Gastrocnemius medialis (tissue), 4 donors: ENCODE measurements at places on chromosomes 11 and 22. TPM values are rescaled to one million over a fixed set of nuclear protein-coding genes. Genes with fewer than 3 reads are reported as not detected.
A peak's percentile ranks its signal among the peaks of the same experiment; 100 is the strongest.

- DNase-seq = no peak
Observed at GRCh38 chr22:44349594-44349993, 36.8 kb upstream of the SHISAL1 start.

C11orf97 gene
- not detected for total RNA-seq

DNA sequence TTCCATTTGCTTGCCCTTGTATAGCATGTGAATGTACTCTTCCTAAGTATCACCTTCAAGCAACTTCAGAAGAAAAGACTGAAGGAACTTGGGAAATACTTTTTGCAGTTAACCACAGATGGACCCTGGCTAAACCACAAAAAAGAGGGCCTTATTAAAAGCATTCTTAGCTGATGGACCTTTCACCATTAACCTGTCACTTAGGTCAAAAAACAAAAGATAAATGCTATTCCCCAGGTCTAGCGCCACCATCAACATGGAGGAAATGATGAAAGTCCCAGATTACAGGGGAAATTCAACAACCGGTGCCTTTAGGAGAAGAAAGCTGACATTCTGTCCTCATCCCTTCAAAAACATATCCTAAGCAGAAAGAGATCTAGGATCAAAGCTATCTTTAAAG is 29.5 kb downstream of the STK33 start:
- DNase-seq = no peak

GRCh38 chr22:39254122-39254521 is 9.3 kb upstream of the PDGFB start:
- DNase-seq = peak; percentile 86

- DNase-seq = peak; percentile 11
Observed at GRCh38 chr11:2794968-2795322, 90.6 kb downstream of the CDKN1C start.

EXPH5 gene
- 0.22 TPM for total RNA-seq

DNA sequence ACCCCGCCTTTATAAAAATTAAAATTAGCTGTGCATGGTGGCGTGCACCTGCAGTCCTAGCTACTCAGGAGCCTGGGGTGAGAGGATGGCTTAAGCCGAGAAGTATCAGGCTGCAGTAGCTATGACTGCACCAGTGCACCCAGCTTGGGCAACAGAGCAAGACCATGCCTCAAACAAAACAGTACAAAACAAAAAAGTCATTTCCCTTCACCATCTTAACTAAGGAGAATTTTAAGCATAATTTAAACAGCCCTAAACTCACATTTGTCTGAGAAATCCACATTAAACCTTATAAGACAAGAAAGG is 23.3 kb upstream of the TFIP11 start:
- DNase-seq = no peak

DNA sequence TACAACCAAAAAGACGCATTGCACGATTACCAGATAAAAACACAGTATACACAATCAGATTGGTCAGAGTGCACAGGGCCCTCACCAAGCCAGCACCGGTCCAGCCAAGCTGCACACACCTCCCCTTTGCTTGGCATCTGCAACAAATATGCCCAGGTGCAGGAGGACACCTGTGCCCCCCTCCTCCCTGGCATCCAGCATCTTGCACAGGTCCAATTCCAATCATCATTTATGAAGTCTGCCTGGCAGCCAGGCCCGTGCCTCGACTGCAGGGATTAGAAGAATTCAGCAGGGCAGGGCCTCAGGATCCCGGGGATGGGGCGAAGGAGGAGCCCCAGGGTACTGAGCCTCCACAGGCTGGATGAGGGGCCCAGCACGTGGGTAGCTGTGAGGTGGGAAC is 302.1 kb downstream of the CTTN start:
- DNase-seq = no peak

SHISAL1 gene
- total RNA-seq = not detected

GRCh38 chr11:107592813-107593212 is 1.9 kb downstream of the ELMOD1 start:
- no peak for DNase-seq

DNA sequence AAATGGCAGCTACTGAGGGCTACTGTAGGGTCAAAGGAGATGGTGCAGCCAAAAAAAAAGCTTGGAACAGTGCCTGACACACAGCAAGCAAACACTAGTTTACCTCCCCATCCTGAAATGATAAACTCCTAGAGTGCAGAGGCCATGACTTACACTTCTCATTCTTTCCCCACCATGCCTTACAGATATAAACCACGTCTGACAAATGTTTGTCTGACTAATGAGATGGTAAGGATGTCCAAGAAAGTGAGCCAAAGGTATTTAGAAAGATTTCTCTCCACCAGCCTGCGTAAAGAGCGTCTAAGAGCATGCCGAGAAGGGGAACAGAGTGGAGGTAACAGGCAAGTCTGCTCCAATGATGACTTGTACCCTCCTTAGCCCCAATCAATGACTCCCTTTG is 99.0 kb downstream of the LARGE1 start:
- no peak for DNase-seq

- peak; percentile 95 for DNase-seq
Observed at GRCh38 chr11:35927682-35928081, 16.2 kb upstream of the LDLRAD3 start.

GRCh38 chr11:31646216-31646615 is 136.6 kb downstream of the ELP4 start:
- DNase-seq = no peak

EMSY gene
- total RNA-seq = 43.6 TPM

RAB36 gene
- not detected for total RNA-seq

STK33 gene
- 0.66 TPM for total RNA-seq

GRCh38 chr11:779955-780532 is 2.8 kb upstream of the GATD1 start:
- no peak for DNase-seq

- peak; percentile 89 for DNase-seq
Observed at GRCh38 chr22:42792909-42793847, 63.9 kb downstream of the ARFGAP3 start.

DNA sequence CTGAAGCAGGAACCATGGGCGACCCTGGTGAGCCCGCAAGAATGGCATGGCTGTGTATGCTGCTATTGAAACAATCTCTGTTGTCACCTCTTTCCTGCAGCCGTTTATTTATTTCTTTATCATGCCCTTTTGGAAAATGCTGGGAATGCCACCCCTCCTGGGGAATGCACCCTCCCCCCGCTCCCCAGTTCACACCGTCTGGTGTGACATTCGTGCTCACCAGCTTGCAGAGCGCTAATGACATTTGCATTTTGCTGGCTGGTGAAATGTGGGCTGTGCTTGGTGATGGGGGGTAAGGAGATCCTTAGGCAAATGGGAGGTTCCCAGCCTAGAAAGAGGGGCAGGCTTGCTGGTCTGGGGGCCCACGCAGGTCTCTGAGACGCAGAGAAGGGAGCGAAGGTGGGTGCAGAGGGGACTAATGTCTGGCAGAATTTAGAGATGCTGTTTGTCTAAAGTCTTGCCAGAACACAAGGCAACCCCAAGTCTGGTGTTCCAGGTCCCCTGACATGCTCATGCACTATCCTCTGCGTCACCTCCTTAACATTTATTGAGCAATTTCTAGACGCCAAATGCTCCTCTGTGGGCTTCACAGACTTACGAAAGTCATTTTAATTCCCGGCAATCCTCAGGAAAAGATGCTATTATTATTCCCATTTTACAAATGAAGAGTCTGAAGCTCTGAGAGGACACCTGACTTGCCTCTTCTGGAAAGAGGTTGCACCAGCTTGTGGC is 91.7 kb downstream of the TP53I11 start:
- no peak for DNase-seq

- no peak for DNase-seq
Observed at GRCh38 chr11:3723014-3723708, 52.0 kb upstream of the CHRNA10 start.

DNA sequence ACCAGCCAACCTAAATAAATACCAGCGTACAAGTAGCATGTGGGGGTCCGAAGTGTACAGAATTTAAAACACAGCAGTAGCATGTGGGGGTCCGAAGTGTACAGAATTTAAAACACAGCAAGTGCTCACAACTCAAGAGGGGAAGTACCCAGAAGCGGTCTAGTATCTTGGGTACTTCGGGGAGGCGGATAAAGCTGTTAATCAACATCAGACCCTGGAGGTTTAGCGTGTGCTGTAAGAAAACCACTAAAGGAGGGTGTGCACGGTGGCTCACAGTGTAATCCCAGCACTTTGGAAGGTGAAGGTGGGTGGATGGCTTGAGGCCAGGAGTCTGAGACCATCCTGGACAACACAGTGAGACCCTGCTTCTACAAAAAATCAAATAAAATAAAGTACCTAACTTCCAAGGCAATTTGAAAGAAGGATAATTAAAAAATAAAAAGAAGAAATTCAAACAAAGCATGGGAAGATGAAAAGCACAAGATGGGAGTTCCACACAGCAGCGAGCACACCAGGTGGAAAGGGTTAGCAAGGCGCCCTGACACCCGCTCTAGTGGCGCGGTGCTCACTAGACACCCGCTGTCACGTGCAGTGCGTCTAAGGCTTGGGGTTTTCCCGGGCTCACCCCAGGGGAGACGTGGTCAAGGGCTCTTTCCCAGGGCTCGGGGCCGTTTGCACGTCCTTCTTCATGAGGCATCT is 35.0 kb upstream of the MOB2 start:
- no peak for DNase-seq

DNA sequence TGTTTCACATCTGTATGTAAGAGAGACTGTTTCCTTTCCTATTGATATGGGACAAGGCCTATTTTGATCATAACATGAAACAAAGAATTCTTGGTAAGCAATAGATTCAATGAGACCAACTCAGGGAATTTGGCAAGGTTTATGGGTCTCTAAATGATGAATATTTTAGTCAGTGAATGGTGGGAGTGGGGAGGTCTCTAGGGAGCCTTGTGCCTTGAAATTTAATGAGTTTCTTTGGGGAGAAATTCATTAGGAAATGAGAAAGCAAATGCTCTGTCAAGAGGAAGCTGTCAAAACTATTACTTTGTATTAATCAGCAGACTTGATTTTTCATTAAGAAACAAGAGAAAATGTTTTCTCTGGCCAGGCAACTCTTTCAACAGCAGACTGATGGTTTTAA is 921.7 kb upstream of the API5 start:
- DNase-seq = no peak

GRCh38 chr11:115745610-115746512 is 241.6 kb upstream of the CADM1 start:
- DNase-seq = no peak

GRCh38 chr11:33700063-33700501 is 544 bp downstream of the C11orf91 start:
- DNase-seq = no peak

RIMBP3C gene
- total RNA-seq = 0.04 TPM

PLAAT4 gene
- total RNA-seq = 3.8 TPM

TP53I11 gene
- total RNA-seq = 17.2 TPM

DNA sequence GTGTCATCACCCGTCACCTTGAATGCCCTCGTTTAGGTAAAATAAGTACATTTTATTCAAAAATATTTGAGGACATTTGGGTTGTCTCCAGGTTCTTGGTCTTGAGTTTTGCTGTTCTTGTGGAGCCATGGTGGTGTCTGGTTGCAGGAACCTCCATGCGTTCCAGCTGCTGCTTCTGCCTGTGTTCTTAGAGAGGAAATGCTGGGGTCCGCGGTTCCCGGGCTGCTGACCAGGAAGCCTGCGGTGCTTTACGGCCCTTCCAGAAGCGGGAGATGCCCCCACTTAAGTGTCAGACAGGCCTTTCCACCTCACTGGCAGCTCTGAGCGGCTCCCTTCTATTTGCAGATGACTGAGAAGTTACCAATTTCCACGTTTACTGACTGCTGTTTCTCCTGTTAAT is 66.8 kb downstream of the LRP5 start:
- DNase-seq = no peak

GAL3ST1 gene
- total RNA-seq = 2.0 TPM

DNA sequence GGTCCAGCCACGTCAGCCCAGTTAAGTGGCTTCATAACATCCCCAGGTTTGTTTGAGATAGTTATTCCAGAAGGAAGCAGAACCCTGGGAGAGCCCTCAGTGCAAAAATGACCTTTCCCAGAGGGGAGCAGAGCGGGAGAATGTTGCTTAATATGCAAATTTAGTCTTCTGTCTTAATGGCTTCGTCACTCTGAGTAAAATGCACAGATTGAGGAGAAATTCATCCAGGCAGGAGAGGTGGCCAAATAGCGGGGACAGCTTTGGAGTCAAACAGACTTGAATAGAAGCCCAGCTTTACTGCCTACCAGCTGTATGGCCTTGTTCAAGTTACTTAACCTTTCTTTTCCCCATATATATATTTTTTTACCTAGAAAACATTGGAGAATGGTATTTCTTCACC is 12.3 kb upstream of the NRGN start:
- DNase-seq = no peak

- DNase-seq = no peak
Observed at GRCh38 chr11:65545853-65546216, 12.3 kb downstream of the LTBP3 start.

GRCh38 chr22:20520093-20520511 is 12.7 kb downstream of the MED15 start:
- no peak for DNase-seq

DNA sequence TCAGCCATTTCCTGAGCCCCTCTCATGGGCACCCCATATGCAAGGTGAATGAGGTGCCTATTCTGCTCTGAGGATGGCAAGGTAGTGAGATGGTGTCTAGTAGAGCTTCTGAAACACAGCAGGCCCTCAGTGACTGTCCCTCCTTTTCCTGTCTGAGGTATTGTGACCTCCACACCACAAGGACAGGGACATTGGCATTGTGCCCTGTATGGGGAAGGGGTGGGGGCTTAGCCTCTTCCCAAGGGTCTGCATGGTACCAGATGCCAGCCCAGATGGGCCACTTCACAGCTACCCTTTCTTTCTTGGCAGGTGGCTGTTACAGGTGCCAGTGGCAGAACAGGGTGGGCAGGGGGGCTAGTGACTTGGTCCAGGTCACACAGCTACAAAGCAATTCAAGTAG is 78.8 kb downstream of the CABIN1 start:
- no peak for DNase-seq

DNA sequence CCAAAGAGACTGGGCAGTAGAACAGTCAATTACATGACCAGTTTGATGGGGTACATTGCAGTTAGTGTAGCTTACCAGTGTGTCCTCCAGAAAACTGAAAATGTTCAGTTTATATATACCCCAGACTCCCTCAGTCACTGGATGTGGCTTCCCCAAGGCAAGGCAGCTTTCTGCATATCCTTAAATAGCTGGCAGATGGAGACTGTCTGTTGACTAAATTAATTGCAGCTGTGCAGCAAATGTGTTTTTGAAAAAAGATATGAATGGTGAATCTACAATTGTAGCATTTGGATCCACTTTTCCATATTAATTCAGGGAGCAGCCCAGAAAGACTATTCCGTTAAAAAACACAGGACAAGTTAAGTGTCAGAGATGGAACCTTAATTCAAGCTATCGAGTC is 565.1 kb upstream of the CCDC179 start:
- no peak for DNase-seq

- DNase-seq = no peak
Observed at GRCh38 chr11:65503949-65504673, 5.3 kb downstream of the MALAT1 start.

SPI1 gene
- total RNA-seq = 0.44 TPM

CDHR5 gene
- total RNA-seq = not detected

CABP4 gene
- total RNA-seq = 0.29 TPM

GRCh38 chr22:32817137-32817730 is 15.7 kb downstream of the TIMP3 start:
- no peak for DNase-seq

DNA sequence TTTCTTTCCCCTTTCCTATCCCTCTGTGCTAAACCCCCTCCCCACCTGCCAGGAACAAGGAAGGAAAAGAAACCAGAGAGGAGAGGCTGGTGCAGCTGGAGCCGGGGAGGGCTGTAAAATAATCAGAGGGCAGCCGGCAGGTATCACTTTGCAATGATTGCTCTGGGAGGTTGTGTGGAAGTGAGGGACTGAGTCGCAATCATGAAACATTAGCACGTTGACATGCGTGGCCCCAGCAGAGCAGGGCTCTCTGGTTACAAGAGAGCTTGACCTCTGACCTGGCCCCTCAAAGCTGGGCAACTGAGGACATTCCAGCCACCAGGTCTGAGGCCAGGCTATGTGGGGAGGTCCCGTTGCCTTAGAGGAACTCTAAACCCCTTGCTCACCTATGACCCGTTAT is 170.8 kb upstream of the BDNF start:
- DNase-seq = no peak
